Hematopoietic multipotent progenitor cell treated with erythropoietin and hydrocortisone succinate and interleukin-3 and kit ligand, for 17 days (in vitro differentiated cells): ENCODE measurements at places on chromosomes 4 and X.

DNA sequence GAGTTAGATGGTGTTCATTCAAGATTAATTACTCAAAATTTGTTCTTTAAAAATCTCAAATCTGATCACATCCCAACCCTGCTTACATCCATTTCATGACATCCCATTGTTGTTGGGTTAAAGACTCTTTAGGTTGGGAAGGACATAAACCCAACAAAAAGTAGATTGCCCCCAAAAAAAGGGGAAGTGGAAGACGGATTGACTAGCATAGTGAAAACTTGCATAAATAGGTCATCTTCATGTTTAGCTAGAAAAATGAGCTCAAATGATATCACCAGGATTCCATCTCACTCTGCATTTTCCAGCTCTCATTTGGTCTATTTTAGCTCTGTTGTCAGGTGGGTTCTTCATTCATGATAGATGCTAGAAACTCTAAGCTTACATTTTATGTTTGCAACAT, 18.5 kb upstream of the TET2 start:
- no peak for DNase-seq

GRCh38 chrX:151702741-151703340, 7.6 kb downstream of the PRRG3 start:
- DNase-seq, result no peak

DNA sequence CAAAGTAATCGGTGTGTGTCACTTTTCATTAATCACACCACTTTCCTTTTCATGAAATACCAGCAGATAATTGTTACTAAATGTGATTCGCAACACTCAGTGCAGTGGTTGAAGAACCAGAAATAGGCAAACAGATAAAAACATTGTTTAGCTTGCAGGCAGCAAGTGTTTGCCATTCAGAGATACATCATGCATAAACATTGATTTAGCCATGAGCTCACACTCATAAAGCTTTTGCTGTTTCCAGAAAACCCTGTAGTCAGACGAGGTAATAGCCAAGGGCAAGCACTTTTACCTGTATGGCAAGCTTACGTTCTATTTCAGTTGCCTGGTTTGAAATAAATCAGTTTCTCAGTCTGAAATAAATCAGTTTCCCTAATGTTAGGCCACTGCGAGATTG, 542.0 kb upstream of the TENM3 start:
- no peak for DNase-seq

DNA sequence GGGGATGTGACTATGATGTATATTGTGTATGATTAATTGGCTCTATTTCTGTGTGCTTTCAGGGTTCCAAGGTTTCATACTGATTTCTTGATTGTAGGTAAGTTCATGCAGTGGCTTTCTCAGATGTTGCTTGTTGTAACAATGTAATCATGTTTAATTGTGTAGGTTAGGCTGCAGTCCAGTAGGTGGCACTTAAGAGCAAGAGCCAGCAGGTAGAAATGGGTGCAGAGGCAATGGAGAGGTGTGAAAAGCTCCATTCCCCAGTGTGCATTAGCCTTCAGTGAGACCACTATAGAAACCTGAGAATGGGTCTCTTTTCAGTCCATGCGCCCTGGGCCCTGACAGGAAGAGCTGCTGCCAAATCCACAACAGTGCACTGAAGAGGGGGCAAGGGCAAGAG, 28.2 kb downstream of the DCAF12L2 start:
- no peak for DNase-seq

GRCh38 chr4:177047851-177048174, 255.1 kb upstream of the VEGFC start:
- DNase-seq, result no peak

GRCh38 chrX:110853610-110854009, 58.0 kb upstream of the CHRDL1 start:
- peak; percentile 11 for DNase-seq

DNA sequence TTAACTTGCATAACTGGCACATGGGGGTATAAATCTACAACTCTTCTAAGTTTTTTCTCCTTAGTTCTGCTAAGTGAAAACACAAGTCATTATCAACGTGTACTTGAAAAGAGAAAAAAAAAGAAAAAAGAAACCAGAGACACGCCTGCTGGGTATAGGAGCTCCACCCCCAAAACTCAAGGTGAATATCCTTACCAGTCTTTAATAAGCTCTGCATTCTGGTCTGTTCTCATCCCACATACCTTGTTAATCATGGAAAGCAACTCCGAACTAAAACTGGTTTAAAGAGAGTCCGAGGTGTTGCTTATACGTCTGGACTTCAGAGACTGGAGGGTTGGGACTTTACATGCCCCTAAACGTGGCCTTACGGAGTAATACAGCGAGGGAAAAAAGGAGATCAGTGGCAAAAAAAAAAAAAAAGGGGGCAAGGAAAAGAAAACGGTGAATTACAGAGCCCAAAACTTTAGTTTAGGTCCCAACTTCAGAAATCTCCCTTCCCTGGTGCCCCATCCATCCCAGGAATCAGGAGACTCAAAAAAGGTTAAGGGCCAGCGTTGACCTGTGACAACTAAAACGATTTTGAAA, 1.0 kb downstream of the PGRMC2 start:
- DNase-seq, result peak; percentile 80
